Aortic smooth muscle cell (primary cell): ENCODE measurements at places on chromosomes 5 and 9. TPM values are rescaled to one million over a fixed set of nuclear protein-coding genes. Genes with fewer than 3 reads are reported as not detected.

The EQTN gene
- not detected in 2 replicates for total RNA-seq

The F2RL1 gene
- 7.5 and 24.3 TPM in 2 replicates for total RNA-seq

The OTP gene
- total RNA-seq = not detected in 2 replicates

The TMEM252 gene
- total RNA-seq = not detected in 2 replicates

The NR4A3 gene
- 2.4 and 3.6 TPM in 2 replicates for total RNA-seq

The CCL27 gene
- not detected in 2 replicates for total RNA-seq

The GLRA1 gene
- total RNA-seq = not detected in 2 replicates

The HRCT1 gene
- 1.3 and 2.2 TPM in 2 replicates for total RNA-seq

The FGF18 gene
- under 0.01 and 0.12 TPM in 2 replicates for total RNA-seq

The CDX1 gene
- 0.12 and 0.13 TPM in 2 replicates for total RNA-seq

The RGP1 gene
- 13.6 and 17.5 TPM in 2 replicates for total RNA-seq

The ORM1 gene
- total RNA-seq = not detected in 2 replicates

The HACD4 gene
- 1.2 and 1.7 TPM in 2 replicates for total RNA-seq

The MZB1 gene
- 0.13 TPM in 1 of 2 replicates, not detected in the other for total RNA-seq

The OR1Q1 gene
- total RNA-seq = 0.26 TPM in 1 of 2 replicates, not detected in the other

The WNK2 gene
- total RNA-seq = not detected in 2 replicates

The BSPRY gene
- total RNA-seq = not detected in 2 replicates

The CDC20B gene
- 0.06 and 0.13 TPM in 2 replicates for total RNA-seq

The MLANA gene
- not detected in 2 replicates for total RNA-seq

The ZCCHC7 gene
- 16.6 and 21.3 TPM in 2 replicates for total RNA-seq

The ALDH1A1 gene
- total RNA-seq = 46.2 and 87.7 TPM in 2 replicates

The COL27A1 gene
- 2.8 and 4.5 TPM in 2 replicates for total RNA-seq

The AFAP1L1 gene
- 10.1 and 16.1 TPM in 2 replicates for total RNA-seq

The LCNL1 gene
- 0.44 and 1.6 TPM in 2 replicates for total RNA-seq

The GBGT1 gene
- total RNA-seq = 3.5 and 3.8 TPM in 2 replicates

The MARCHF11 gene
- not detected in 2 replicates for total RNA-seq

The NDUFAF2 gene
- 24.8 and 34.3 TPM in 2 replicates for total RNA-seq

The RNF14 gene
- total RNA-seq = 76.2 and 91.0 TPM in 2 replicates

The CFAP77 gene
- not detected in 2 replicates for total RNA-seq

The KIF20A gene
- 59.3 and 69.1 TPM in 2 replicates for total RNA-seq

The PCDHGC4 gene
- total RNA-seq = 2.0 and 3.2 TPM in 2 replicates

The NR5A1 gene
- not detected in 2 replicates for total RNA-seq

The C9 gene
- 0.25 TPM in 1 of 2 replicates, not detected in the other for total RNA-seq

The PLPP7 gene
- 15.0 and 16.9 TPM in 2 replicates for total RNA-seq

The SYK gene
- total RNA-seq = under 0.01 TPM in 1 of 2 replicates, not detected in the other

The TGFBI gene
- 483 and 730 TPM in 2 replicates for total RNA-seq

The CENPK gene
- total RNA-seq = 14.9 and 15.2 TPM in 2 replicates

The SV2C gene
- total RNA-seq = under 0.01 TPM in 1 of 2 replicates, not detected in the other

The N4BP3 gene
- total RNA-seq = 0.68 and 1.5 TPM in 2 replicates

The NR2F1-AS1 gene
- 9.8 and 14.6 TPM in 2 replicates for total RNA-seq

The ROR2 gene
- total RNA-seq = 0.13 and 0.62 TPM in 2 replicates

The TMEM174 gene
- not detected in 2 replicates for total RNA-seq

The SPAAR gene
- 0.12 and 0.26 TPM in 2 replicates for total RNA-seq

The ZBED3 gene
- 0.40 and 0.81 TPM in 2 replicates for total RNA-seq

The TAF11L5 gene
- total RNA-seq = not detected in 2 replicates

The MARCOL gene
- total RNA-seq = not detected in 2 replicates

The KDM4C gene
- total RNA-seq = 30.3 and 33.3 TPM in 2 replicates

The PGM5 gene
- 47.8 and 66.7 TPM in 2 replicates for total RNA-seq

The TMOD1 gene
- 0.79 and 1.9 TPM in 2 replicates for total RNA-seq

The STING1 gene
- 57.2 and 98.0 TPM in 2 replicates for total RNA-seq

The FAM221B gene
- not detected in 2 replicates for total RNA-seq

The PCDHB3 gene
- total RNA-seq = 0.81 and 1.3 TPM in 2 replicates

The MYOZ3 gene
- total RNA-seq = 0.37 and 0.40 TPM in 2 replicates

The JAKMIP2 gene
- total RNA-seq = 0.06 and 0.92 TPM in 2 replicates

The CDKN2B-AS1 gene
- 4.9 and 5.2 TPM in 2 replicates for total RNA-seq

The CAMK4 gene
- total RNA-seq = 0.37 and 0.66 TPM in 2 replicates

The PLAC8L1 gene
- total RNA-seq = 0.25 and 0.40 TPM in 2 replicates

The MYMK gene
- not detected in 2 replicates for total RNA-seq

The AIF1L gene
- 0.75 and 0.92 TPM in 2 replicates for total RNA-seq
